Activated T-cell treated with anti-CD3 and anti-CD28 coated beads, Interleukin-2, amount 50 U/mL, for 48 hours (primary cell): ENCODE measurements at places on chromosomes 12 and 14.

DNA sequence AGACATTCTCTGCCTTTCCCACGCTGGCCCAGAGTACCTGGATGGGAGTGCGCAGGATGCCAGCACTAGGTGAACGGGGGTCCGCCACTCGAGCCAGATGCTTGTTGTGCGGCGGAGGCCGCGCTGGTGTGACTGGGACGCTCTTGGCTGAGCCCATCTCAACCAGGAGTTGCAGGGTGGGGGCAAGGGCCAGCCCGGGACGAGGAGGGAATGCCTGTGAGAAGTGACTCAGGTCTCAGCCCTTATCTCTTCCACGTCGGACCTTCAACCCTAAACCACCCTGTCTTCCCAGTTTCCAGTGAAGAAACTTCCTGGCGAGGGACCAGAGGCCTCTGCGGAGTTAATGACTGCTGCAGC lies 312 bp downstream of the CDCA3 start:
- no peak for DNase-seq

- DNase-seq, result no peak
These were observed 149.2 kb downstream of the DUSP6 start for GRCh38 chr12:89203144-89203543.

- DNase-seq, result no peak
These were observed 265.6 kb upstream of the GARIN6 start for GRCh38 chr12:99381992-99382391.

DNA sequence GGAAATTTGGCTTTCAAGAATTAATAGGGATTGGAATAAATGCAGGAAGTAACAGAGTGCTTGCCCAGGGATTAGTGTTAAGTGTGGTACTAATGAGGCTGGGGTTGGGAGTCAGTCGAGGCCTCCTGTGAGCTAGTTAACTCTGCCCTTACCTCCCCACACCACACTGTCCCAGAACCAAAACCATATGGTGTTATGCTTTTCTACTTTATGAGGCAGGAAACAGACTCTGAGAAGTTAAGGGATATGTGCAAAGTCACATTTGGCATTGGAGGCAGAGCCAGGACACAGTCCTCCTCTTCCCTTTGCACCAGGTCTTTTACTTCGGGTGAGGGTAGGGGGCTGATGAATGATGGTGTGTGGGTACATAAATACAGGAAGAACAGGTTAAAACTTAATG lies 41.9 kb downstream of the PELI2 start:
- no peak for DNase-seq

DNA sequence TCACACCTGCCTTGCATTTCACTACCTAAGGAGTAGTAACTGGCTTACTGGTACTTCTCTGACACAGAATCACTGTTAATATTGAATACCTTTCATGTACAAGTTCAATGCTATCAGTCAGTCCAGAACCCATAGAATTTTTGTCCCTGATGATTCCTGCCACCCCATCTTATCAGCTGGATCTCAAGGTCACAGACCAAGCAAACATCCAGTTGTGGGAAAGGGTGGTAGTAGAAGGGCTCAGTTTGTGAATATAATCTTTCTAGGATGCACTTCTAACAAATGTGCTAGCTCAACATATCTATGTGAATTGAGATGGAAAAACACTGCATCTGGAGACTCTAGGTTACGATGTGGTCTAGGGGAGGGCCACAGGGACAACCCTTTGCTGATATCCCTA lies 14.1 kb downstream of the PPP1CC start:
- DNase-seq, result no peak

DNA sequence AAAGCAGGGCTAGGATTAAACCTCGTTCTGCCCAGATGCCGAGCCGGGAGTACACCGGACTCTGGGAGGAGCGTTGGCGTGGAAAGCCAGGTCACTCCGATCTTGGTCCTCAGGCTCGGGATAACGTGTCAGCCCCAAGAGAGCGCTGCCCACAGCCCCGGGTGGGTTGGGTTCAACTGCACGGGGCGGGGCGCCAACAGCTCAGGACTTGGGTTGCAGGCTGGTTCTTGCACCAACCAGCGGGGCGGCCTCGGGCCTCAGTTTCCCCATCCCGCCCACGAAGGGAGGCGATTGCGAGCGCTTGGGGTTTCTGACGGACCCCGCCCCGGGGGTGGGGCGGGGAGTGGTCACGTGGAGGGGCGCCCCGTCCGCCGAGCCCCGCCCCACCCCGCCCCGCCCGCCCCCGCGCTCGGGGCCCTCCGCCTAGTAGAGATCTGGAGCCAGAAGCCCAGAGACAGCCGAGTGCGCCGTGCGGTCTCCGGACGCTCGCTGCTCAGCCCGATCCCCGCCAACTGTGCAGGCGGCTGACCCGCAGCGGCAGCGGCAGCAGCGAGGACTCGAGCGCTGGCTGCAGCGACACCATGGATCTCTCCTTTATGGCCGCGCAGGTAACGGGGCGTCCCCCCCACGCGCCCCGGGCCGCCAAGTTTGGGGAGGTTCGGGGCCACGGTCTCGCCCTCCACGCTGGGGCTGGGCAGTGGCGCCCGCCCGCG lies at the start of gene C14orf132:
C14orf132 (plus strand) TSS at position 443 of the 713 bp plus-strand sequence; CDS start at position 582, 139 bp downstream.
- DNase-seq, result peak; percentile 78

GRCh38 chr14:28375295-28375694 lies 391.3 kb upstream of the FOXG1 start:
- no peak for DNase-seq

DNA sequence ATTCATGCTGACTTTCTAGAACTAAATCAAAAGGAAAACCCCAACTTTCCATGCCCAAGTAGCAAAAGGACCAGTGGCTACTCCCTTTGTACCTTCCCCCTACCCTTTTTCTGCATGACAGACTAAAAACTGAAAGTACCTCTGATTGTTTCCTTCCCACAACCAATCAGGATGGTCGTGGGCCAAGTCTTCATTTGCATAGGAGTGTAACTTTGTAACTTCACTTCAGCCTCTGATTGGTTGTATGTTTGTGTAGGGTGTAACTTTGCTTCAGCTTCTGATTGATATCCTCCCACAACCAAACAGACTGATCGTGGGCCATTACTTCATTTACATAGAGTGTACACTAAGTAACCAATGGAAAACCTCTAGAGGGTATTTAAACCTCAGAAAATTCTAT lies 96.5 kb downstream of the DENND5B start:
- DNase-seq, result no peak

GRCh38 chr12:22518060-22518719 lies 26.2 kb downstream of the C2CD5 start:
- no peak for DNase-seq

- DNase-seq, result no peak
These were observed 8.3 kb downstream of the IKZF4 start for GRCh38 chr12:56029166-56029519.

DNA sequence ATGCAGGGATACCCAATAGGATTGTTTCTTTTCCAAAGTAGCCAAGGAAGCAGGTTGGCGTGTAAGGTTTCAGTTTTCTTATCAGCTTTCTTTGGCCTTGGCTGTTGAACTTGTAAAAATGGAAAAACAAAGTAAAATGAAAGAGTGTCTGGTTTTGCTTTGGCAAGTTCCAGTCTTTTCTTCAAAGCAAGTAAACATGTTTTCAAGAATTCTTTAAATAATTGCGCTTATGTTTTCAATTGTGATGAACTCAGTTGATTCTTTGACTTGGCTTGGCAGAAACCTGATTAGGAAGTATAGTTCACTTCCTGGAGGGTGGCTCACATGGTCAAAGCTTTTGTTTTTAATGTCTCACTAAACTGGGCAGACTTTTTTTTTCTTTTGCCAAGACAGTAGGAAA lies 112.2 kb upstream of the USP44 start:
- DNase-seq, result no peak

- no peak for DNase-seq
These were observed 166.1 kb upstream of the KITLG start for GRCh38 chr12:88746386-88746785.

DNA sequence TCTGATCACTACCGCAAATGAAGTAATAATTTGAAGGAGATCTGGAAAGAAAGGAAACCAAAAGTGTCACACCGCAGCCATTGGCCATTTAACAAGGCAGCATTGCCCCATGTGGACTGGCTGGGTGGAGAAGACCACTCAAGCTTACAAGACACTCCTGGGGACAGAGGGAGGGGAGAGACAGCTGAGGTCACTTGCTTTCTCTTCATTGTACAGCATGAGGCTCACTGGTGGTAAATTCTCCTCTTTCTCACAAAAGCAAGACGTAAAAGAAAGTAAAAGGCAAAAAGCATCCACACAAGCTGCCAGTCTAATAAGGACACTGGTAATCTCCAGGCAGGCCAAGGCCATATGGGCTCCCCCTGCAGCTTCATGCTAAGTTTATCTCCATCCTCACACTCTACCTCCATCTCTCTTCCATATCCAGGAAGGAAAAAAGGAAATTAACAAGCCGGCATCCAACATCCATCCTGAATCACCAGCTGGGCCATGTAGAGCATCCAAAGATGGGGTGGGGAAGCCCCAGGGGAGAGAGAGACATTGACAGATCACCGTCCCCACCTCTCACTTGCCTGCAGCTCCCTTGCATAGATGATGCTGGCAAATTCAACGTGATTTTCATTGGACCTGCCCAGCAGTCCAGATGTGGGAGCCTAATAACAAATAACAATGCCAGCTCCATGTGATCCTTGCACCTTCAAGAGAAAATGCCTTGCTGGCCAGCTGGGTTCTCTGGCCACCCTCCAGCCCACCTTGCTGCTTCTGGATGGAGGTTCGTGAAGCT lies 100.6 kb downstream of the DPF3 start:
- no peak for DNase-seq

DNA sequence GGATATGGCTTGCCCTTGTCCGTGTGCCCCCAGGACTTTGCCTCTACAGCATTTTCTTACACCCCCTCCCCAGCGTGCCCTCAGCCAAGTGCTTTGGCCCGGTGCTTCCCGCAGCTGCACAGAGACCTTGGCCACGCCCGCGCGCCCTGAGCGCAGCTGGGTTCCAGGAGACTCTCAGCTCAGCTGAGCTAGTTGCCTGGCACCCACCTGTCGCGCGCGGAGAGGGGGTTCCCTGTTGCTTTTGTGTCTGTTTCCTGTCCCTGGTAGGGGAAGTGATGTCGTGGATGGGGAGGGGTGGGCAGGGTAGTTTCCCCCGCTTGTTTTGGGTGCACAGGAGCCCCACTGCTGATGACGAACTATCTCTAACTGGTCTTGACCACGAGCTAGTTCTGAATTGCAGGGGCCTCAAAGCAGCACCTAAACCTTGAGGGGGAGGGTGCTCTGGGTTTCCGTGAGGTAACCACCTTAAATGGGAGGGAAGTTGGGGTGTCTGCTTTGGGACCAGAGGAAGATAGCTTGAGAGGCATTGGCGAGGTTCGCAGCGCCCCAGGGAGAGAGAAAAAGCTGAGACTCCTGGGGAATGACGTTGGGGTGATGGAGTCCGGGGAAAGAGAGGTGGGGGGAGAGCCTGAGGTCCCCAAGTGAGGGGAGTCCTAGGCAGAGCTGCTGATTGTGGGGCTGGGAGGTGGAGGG lies 1.5 kb downstream of the DIO3 start:
- no peak for DNase-seq

GRCh38 chr14:101876555-101876938 lies 87.8 kb upstream of the DYNC1H1 start:
- DNase-seq, result peak; percentile 60

GRCh38 chr12:53217051-53217930 lies 10.2 kb upstream of the ITGB7 start:
- peak; percentile 79 for DNase-seq

- DNase-seq, result peak; percentile 85
These were observed 11.2 kb downstream of the ESRRB start for GRCh38 chr14:76386944-76387782.

DNA sequence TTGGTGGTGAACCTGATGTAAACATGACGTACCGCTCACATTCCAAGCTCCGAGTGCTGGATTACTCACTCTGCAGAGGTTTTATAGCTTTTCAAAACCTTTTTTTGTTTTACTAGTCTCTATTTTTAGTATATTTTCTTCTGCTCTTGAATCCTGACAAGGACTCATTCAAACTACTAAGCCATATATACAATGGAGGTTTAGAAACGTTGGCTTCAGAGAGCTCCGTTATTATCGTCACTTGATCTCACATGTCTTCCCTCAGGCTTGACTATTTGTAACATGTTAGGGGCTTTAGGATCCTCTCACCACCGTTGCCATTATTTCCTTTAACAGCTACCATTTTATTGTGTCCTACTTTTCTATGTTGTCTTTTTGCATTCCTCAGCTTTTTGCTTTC lies 1321.5 kb upstream of the FLRT2 start:
- DNase-seq, result no peak

DNA sequence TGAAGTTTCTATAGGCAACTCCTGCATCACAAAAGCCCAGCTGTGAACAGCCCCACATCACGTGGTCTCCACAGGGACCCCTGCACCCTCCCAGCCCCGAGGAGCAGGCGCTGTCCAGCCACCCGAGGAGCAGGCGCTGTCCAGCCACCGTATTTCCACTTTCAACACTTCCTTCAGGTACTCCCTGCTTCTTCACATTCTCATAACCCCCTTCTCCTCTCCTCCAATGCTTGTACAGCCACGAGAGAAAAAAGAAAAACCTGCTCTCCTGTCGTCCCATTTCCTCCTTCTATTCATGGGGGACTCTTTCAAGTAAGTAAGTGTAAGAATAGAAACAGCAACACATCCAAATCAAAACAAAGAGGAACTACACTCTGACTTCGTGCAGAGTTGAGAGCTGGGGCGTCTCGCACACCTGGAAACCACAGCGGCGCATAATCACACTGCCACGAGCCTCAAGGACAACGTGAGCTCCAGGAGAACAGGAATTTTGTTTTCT lies 11.9 kb downstream of the CDC42BPB start:
- no peak for DNase-seq

DNA sequence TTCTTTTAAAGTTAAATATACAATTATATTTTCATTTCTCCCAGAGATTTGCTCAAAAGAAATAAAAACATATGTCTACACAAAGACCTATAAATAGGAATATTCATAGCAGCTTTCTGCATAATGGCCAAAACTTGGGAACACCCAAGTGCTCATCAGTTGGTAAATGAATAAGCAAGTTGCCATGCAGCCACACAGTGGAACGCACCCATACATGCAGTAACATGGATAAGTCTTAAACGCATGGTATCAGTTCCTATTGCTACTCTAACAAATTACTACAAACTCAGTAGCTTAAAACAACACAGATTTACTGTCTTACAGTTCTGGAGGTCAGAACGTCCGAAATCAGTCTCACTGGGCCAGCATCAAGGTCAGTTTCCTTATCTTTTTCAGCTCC lies 78.5 kb downstream of the DPF3 start:
- no peak for DNase-seq

- DNase-seq, result no peak
These were observed 71.8 kb upstream of the MAX start for GRCh38 chr14:65173973-65174693.

DNA sequence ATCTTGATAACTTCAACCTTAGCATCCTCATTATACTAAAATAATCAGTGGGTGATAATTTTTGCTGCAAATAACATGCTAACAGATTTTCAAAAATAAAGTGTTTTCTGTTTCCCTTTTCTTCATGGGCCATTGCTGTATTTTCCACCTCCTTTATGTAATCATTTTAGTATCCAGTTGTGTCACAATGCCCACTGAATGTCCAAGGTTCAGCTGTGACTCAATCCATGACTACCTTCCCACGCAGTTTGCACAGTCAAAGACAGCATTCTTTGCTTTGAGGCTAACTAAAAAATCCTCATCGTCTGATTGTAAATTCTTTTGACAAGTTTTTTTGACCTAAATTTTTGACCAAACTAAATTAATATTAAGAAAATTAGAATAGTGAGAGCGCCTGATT lies 474.1 kb downstream of the FLRT2 start:
- DNase-seq, result no peak

- peak; percentile 47 for DNase-seq
These were observed 14.6 kb upstream of the CABP1 start for GRCh38 chr12:120625557-120626419.
